ENCODE measurements at places on chromosomes 6 and 20.

- no peak for DNase-seq
Observed at GRCh38 chr6:43082806-43083655, 6.9 kb downstream of the PTK7 start.

GRCh38 chr6:133555685-133556084 is 314.5 kb downstream of the EYA4 start:
- no peak for DNase-seq

DNA sequence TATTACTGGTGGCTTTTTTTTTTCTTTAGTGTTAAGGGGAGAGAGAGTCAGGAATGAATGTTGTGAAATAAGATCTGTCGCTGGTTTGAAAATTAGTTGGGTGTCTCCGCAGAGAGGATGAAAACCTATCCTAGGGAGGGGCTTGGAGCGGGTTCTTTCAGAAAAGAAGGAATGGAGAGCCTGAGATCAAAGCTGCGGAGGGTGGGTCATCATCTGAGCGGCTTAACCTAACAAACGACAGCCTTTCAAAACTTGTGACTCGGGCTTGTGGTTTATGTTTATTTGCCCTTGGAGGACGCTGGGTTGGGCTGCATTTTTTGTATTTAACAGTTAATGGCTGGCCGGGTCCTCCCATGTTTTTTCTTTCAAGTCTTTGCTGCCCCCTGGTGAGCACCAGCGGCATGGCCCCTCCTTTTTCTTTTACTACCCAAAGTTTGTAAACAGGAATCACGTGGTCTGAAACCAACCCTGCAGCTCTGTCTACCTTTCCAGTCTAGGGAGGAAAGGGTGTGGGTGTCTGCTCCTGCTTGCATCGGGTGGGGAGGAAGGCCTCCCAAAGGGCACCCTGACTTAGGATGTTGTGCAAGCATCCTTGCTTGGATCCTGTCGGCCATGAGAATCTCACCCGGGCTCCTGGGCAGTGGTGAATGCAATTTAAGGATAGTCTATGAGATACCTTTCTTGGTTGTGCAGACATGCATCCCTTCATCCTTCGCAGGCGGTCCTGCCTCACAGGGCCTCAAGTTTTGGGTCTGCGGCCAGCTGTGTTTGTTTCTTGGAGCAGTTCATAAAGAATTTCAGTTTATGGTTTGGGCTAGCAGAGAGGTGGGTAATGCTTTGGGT is 2.2 kb downstream of the PIM1 start:
- DNase-seq: peak; percentile 96

GRCh38 chr6:169173532-169174268 is 79.9 kb downstream of the THBS2 start:
- peak; percentile 57 for DNase-seq
